Kidney (tissue), 22 donors: ENCODE measurements at places on chromosomes 7 and 10. TPM values are rescaled to one million over a fixed set of nuclear protein-coding genes. Genes with fewer than 3 reads are reported as not detected.

- DNase-seq = peak; percentile 82
Measured at GRCh38 chr10:86958901-86959736, 720 bp downstream of the SNCG start.

DNA sequence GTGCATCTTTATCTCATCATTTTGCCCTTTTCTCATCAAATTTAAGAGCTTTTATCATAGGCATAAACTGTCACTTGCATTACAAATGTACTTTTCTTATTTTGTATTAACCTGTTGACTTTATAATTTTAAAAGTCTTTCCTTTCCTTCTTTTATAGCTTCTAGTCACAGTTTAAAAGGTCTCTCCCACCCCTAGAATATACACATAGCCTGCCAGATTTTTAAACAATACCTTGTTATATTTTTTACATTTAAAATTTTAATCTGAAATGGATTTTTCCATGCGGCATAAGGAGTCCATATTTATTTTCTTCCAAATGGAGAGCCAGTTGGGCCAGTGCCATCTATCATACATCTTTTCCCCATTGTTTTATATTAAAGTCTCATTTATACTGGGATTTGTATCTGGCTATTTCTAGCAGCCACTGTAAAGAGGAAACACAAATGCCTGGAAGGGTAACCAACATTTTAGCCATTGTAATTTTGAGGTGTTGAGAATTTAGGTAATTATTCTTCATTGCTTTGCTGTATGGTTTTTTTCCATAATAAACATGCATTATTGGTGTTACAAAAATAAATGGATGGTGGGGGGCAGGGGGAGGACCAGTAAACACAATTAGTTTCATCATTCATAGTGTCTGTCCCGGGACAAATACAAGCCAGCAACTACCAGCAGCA lies 92.8 kb downstream of the CCDC71L start:
- DNase-seq = no peak

- DNase-seq = no peak
Measured at GRCh38 chr7:85719981-85720953, 533.4 kb upstream of the SEMA3D start.

DNA sequence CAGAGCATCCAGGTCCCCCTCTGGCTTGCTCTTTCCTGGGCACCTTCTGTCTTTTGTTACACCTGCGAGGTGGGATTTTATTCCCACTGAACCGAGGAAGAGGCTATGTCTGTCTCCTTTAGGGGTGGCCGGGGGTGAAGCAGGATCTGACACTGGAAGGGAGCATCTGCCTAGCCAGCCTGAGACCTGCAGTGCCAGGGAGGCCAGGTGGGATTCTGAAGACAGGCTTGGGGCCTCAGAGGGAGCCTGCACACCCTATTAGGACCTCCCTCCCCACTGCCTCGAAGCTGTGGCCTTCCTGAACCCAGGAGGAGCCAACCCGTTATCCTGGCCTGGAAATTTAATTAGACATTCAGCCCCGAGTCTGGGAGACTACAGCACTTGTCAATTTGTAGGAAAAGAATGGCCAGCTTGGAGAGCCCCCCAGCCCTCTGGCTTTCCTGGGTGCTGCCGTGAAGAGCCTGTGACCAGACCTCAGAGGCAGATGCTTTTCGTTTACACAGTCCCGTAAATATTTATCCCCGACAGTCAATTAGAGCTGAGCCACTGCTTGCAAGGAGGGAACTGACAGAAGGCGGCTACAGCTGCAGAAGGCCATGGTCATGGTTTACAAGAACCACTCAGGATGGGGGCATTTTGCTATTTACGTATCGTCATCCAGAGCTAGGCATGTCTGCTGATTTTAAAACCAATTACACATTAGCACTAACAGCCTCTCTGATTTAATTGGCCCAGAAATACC lies 19.7 kb downstream of the CHAT start:
- DNase-seq = no peak

DNA sequence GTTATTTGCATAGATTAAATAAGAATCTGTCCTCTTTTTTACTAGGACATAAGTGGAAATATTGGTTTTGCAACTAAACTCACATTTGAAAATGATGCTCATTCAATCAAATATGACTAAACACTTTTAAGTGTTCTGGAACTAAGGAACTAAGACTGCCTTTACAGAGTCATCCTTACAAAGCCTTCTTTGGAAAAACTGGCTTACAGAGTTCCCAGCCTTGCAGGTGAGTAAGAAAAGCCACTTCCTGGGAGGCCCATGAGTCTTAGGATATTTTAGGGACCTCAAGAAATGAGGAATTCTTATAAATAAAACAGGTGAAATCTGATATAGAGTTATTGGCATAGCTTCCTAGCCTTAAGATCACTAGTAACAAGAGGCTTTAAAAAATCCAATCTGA lies 135.5 kb downstream of the ALOX5 start:
- no peak for DNase-seq

DNA sequence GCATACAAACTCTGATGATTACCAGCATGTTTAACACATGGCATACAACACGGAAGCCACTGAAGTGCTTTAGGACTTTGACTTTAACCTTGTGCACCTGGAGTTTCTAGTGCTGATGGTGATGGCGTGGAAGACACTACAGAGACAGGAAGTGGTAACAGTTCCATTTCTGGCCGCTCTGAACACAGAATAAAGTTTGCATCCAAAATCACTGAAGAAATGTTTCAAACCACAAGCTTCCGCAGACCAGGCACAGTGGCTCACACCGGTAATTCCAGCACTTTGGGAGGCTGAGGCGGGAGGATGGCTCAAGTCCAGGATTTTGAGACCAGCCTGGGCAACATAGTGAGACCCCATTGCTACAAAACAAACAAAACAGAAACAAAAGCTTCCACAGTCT lies 40.3 kb upstream of the TNPO3 start:
- no peak for DNase-seq

- DNase-seq = no peak
Measured at GRCh38 chr10:74930965-74931364, 104.6 kb downstream of the KAT6B start.

- no peak for DNase-seq
Measured at GRCh38 chr7:28500138-28500537, 87.8 kb downstream of the CREB5 start.

GRCh38 chr7:139259142-139259541 lies 28.1 kb downstream of the UBN2 start:
- DNase-seq = no peak

- DNase-seq = no peak
Measured at GRCh38 chr7:117014099-117014656, 60.9 kb downstream of the ST7 start.

- peak; percentile 79 for DNase-seq
Measured at GRCh38 chr10:110495731-110496552, 1.8 kb upstream of the DUSP5 start.

DNA sequence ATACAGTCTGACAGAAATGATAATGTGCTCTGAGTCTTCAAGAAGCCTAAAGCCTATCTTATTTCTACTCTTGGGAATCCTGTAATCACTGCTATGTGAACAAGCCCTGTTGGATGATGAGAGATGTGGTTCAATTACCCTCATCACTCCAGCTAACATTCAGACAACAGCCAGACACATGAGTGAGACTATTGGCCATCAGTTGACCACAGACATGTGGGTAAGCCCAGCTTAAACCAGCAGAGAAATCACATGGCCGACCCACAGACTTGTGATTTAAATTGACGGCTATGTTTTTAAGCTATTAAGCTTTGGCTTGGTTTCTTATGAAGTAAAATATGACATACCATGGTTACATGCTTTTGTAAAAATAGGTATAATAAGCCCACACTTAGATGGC lies 2.6 kb downstream of the MBL2 start:
- DNase-seq = no peak

DNA sequence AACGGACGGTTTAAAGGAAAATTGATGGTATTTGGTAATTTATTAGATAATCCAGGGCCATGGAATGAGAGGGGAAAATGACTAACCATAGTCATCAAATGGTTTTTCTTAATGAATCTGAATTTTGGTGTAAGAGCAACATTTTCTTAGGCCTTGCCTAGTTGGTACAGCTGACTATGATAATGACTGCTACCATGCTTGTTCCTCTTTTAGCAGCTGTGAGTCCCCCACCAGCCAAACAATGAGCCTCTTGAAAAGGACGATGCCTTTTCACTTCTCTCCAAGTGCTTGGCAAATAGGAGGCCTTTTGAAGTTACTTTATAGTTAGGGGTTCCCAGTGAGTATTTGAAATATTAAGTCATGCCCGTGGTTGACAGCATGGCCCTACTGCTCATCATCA lies 53.0 kb downstream of the TRUB1 start:
- no peak for DNase-seq

DNA sequence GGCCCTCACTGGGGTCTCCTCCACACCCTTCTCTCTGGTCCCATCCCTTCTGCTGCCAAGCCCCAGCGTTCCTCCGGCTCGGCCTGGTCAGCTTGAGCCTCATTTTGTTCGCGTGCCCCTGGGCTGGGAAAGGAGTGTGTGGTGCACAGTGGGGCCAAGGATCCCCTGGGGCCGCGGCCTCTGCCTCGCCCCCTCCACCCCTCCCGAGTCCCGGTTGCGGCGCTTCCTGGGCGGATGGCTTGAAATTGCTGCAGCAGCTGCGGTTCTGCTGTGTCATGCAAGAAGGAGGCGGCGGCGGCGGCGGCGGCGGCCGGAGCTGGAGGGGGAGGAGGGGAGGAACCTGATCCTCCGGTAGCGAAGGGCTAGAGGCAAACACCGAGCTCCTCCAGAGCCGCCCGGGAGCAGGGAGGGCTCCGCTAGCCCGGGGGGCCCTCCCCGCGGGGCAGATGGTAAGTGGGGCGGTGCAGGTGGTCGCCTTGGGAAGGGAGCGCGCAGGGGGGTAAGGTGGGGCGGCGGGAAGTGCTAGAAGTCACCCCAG lies 217.8 kb upstream of the MKLN1 start:
- peak; percentile 84 for DNase-seq

GRCh38 chr10:113080925-113081229 lies 130.8 kb downstream of the TCF7L2 start:
- no peak for DNase-seq

- DNase-seq = no peak
Measured at GRCh38 chr10:106506526-106507283, 657.8 kb downstream of the SORCS1 start.

DNA sequence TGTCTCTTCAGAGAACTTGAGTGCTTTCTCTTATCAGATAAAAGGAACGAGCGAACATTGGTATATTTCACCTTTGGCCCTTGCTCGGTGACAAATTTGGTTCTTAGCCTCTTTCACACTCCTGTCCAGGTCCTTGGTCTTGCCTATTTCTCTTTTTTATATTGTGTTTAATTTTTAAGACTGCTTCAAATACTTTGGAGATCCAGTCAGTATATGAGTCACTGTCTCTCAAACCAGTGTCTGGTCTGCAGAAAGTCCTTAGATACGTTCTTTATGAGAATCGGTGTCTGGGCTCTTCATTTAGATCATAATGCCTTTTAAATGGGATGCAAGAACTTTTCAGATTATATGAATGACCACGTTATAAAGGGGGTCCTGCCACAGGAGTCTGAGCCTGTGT lies 55.0 kb downstream of the PIK3AP1 start:
- no peak for DNase-seq

- DNase-seq = no peak
Measured at GRCh38 chr7:128882134-128882533, 19.5 kb downstream of the ATP6V1F start.

DNA sequence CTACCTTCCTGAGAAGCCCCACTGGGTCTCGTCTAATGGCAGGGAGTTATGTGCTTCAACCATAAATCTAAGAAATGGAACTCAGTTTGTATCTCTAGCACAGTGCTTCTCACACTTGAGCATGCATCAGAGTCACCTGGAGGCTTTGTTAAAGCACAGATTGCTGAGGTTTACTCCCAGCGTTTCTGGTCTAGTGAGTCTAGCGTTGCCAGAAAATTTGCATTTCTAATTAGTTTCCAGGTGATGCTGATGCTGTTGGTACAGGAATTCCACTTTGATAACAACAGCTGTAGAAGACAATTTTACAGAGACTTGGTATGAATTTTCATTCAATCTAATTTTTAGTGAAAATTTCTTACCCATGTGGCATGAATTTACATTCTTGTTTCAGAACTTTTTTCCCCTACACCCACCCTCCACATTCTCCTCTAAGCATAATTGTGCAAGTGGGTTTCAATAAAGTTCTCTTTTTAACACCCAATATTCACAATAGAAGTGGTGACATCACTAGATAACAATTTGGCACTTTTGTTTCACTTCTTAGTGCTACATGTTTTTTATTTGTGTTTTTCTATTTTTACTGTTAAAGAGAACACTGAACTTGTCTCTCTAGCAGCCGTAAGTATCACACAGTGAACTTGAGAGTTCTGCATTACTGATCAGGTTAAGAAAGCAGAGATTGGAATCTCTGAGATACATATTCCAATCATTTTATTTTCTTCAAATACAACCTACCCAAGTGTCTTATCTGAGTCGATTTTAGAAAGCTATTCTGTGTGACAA lies 48.4 kb upstream of the BET1 start:
- DNase-seq = peak; percentile 18

GRCh38 chr10:637221-637620 lies 52.2 kb downstream of the DIP2C start:
- DNase-seq = no peak

DNA sequence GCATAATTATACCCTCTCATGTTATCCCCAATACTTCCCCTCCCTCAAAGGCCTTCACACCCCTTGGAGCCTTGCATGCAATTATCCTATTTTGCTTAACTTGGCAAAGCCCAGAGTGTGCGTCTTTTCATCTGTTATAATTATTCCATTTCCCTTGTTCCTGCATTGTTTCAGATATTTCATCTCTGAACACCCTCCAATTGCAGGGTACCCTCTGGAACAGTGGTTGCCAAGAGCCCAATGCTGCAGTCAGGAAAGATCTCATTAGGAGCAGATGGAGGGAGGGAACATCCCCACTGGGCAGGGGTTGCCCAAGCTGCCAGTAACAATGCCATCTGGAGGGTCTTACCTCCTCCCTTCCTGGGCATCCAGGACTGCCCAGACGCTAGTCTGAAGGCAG lies 18.4 kb upstream of the GOLGA7B start:
- no peak for DNase-seq

GRCh38 chr10:88262591-88263234 lies 320.4 kb downstream of the RNLS start:
- no peak for DNase-seq

The GNAI1 gene
- 41.9 TPM for polyA plus RNA-seq

The ADAM22 gene
- 2.2 TPM for polyA plus RNA-seq

The GTPBP4 gene
- polyA plus RNA-seq = 18.9 TPM

The TRIM73 gene
- polyA plus RNA-seq = 3.8 TPM

The KCP gene
- 7.7 TPM for polyA plus RNA-seq

The CALHM3 gene
- not detected for polyA plus RNA-seq

The NEBL gene
- polyA plus RNA-seq = 13.8 TPM

The SPDYE2 gene
- not detected for polyA plus RNA-seq

The MMRN2 gene
- polyA plus RNA-seq = 19.9 TPM

The NEUROG3 gene
- not detected for polyA plus RNA-seq

The ITPRID1 gene
- polyA plus RNA-seq = not detected

The TAS2R41 gene
- polyA plus RNA-seq = not detected

The C7orf57 gene
- polyA plus RNA-seq = not detected

The C10orf67 gene
- 1.1 TPM for polyA plus RNA-seq

The RSPH10B2 gene
- polyA plus RNA-seq = not detected
